ENCODE measurements at places on chromosomes 7 and 10.

DNA sequence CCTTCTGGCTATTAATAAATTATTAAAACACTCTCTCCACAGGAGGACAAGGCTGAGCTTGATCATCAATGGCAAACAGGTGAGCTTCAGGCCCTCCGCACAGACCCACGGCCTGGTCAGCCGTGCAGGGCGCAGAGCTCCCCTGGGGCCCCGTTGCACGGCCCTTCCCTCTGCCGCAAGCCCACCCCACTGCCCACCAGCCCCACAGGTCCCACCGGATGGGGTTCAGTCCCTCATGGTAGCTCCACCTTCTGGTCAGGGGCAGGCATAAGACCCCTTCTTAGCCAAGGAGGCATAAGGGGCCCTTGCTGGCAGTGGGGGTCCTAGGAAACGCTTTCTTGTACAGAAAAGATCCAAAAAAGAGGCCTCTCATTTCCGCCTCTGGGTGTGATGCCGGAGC, 84.6 kb downstream of the MAD1L1 start:
- no peak for DNase-seq

DNA sequence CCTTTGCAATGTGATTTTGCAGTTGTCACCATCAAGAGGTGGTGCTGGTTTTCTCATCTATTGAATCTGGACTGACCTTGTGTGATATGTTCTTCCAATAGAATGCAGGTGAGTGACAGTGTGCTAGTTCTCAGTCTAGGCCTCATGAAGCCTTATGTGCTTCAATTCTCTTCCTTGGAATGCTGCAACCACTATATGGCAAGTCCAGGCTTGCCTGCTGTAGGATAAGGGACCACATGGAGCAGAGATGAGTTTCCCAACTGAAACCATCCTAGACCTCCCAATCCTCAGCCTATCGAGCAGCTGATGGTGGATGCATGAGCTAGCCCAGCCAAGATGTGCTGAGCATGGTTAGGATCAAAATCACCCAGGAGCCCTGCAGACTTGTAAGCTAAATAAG, 32.6 kb upstream of the ARHGAP21 start:
- no peak for DNase-seq

GRCh38 chr7:30366606-30367005, 82.2 kb downstream of the ZNRF2 start:
- no peak for DNase-seq

GRCh38 chr7:133562621-133563020, 309.7 kb downstream of the EXOC4 start:
- no peak for DNase-seq

DNA sequence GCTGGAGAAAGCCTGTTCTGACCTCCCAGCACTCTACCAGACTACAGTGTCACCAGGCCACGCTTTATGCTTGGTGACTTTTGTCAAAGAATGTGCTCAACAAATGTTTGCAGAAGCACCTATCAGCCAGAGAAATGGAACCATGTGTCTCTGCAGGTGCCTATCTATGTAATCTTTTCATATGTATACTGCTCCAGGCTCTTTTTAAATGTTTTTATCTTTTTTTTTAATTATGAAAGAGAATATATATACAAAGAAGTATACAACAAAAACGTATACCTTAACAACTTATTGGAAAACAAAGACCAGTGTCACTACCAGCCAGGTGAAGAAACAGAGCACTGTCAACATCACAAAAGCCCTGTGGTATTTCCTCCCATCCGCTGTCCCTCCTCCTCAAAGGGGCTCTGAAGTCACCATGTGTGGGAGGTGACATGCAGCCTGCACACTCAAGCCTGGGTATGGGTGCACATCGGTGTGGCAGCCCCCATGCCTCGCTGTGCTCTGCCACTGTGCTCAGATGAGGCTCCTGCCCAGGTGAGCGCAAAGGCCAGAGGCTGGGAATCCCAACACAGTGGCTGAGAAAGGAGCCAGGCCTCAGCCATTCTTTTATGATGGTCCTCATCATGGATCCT, 120.6 kb downstream of the CLEC2L start:
- no peak for DNase-seq

DNA sequence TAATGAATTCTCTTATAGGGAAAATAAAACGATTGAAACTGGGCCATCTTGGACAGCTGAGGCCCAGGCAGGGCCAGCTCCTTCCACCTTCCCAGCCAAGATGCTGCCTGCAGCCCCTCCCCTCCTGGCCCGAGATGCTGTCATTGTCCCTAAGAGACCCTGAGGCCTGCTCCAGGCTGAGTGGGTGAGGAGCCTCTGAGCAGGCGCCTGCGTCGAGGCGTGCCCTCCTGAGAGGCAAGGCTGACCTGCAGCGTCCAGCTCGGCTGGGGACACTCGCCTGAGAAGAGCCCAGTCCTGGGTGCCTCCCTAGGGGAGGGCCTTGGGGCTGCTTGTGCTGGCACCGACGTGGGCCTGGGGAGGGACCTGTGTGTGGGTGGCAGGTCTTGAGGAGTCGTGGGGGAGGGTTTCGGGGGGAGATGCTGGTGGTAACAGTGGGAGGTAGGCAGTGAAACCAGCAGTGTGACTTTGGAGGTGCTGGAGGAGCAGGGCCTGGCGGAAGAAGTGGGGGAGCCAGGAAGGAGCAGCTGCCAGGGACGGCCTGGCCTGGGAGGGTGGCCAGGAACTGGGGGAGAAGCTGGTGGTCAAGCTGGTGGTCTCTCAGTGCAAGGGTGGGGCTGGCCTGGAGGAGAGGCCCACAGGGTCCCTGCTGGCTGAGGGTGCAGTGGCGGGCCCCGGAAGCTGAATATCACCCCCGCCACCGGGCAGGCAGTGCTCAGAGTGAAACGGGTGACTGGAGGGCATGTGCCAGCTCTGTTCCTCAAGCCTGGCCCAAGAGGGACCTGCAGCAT, 7.9 kb downstream of the GPR146 start:
- no peak for DNase-seq

DNA sequence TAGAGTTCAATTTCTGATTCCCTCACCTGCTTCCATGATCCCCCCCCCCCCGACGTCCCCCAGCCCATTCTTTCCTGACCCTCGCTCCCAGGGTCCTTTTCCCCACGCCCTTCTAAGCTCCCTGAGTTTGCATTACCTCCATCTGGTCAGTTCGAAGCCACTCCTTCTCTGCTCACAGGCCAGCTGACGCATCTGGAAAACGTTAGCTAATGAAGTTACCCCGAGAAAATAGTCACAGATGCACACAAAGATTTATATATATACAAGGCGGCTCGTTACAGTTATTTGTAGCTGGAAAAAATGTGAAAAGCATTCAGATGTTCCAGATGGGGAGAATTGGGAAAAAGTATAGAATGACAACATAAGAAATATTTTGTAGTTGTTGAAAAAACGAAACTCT, 630.0 kb upstream of the FOXK1 start:
- DNase-seq, result no peak

GRCh38 chr7:12069757-12070156, 141.3 kb upstream of the TMEM106B start:
- DNase-seq, result peak; percentile 14

DNA sequence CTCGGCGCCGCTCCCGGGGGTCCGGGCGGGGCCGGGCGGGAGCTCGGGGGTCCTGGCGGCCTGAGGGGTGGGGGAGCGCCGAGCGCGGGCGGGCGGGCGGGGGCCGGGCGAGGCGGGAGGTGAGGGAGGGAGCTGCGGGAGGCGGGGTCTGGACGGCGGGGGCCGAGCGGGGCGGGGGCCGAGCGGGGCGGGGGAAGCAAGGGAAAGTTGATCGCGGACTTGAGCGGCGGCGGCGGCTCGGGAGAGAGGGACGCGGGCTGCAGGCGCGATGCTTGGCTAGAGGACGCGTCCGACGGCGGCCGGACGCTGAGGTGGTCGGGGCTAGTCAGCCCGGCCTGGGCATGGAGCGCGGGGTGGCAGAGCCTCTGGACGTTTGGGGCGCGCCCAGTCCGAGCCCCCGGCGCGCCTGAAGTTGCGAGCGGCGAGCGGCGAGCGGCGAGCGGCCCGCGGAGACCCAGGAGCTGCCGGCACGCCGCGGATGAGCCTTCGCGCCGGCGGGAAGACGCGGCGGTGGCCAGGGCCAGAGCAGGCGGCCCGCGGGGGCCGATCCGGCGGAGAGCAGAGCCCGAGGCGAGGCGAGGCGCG, at the start of gene CDH23:
Gene CDH23, plus strand, starts transcription at position 210 of the 585 bp plus-strand sequence. CDS start 42,912 bp downstream, outside the sequence.
- peak; percentile 59 for DNase-seq

- DNase-seq, result peak; percentile 76
Measured at GRCh38 chr10:5317547-5318107, 47.1 kb upstream of the UCN3 start.

GRCh38 chr10:42149027-42149700, 489.2 kb downstream of the ZNF33B start:
- no peak for DNase-seq

DNA sequence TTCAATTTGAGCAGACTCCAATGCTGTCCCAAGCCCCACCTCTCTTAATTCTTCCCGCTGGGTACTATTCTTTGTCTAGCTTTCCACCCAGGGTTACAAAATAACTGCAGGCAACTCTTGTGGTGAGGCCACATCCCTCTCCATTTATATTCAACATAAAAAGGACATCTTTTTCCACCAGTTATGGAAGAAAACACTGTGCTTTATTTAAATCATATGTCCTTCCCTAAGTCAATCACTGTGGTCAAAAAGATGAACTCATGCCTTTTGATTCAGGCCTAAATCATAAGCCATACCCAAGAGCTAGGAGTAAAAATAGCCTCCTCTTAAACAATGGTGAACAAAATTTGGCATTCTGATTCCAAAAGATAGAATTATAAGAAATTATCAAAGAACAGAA, 386.0 kb downstream of the SEMA3D start:
- DNase-seq, result no peak

DNA sequence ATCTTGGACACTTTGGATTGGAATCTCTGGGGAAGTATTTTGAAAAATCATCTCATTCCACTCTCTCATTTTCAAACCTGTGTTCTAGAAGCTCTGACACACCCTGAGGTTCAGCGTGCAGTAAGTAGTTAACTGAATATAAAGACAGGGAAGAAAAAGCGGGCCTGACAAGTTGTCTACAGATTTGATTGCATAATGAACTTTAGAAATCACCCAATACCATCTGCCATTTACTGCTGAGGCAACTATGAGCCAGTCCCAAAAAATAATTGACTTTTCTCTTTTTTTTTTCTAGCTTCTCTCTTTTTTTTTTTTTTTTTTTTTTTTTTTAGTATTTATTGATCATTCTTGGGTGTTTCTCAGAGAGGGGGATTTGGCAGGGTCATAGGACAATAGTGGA, 29.5 kb downstream of the CDC123 start:
- no peak for DNase-seq

- DNase-seq, result no peak
Measured at GRCh38 chr7:68936471-68937035, 661.7 kb upstream of the AUTS2 start.
